Stimulated activated CD8-positive, alpha-beta memory T cell treated with anti-CD3 and anti-CD28 coated beads, Interleukin-12 subunit alpha, Interleukin-12 subunit beta, amount 100 ng/mL, for 4 hours (primary cell): ENCODE measurements at places on chromosomes 4 and X.

- no peak for DNase-seq
These were observed 5.4 kb upstream of the NEUROG2 start for GRCh38 chr4:112521123-112522023.

GRCh38 chr4:7397206-7398103, 37.3 kb downstream of the PSAPL1 start:
- DNase-seq, result no peak

DNA sequence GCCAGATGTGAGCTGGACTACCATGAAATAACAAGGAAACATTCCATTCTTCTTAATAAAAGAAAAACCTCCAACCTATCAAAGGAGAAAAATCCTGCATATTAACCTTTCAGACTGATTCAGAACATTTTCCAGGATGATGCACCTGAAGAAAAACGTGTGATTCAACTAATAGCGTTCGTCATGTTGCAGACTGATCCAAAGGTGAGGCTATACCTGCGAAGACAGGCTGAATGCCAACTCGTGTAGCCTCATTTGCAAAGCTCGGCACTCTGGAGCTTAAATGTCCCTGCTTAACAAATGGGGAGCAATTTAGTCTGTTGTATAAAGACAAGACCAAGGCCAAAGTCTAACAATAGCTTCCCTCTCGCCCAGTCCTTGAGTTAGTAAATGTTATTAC, 172.0 kb upstream of the NOCT start:
- DNase-seq, result no peak

DNA sequence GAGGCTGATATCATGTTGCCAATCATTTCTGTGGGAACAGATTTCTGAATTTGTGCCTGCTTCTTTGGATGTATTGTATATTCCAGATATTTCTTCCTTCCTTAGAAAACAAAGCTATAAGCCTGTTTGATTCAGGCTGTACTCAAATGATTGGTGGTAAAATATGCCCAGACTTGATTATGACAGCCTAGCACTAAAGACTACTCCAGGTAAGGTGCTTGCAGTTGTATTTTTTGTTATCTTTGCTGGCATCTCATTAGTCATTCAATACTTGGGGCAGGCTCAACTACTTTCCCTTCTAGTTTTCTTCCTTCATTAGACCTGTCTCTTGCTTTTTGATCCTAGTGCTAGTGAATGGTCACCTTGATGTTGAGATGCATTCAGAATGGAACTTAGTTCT, 90.6 kb downstream of the ZNF518B start:
- no peak for DNase-seq

- peak; percentile 57 for DNase-seq
These were observed at the start of gene RHOH for GRCh38 chr4:40196724-40197281. Gene RHOH (plus strand): TSS chr4:40197031. CDS start chr4:40243387, 46,356 bp downstream.
